ENCODE measurements at places on chromosomes 3 and 15. TPM values are rescaled to one million over a fixed set of nuclear protein-coding genes. Genes with fewer than 3 reads are reported as not detected.

- peak; percentile 53 for DNase-seq
Observed at GRCh38 chr3:123618768-123619484, 34.1 kb upstream of the HACD2 start.

DNA sequence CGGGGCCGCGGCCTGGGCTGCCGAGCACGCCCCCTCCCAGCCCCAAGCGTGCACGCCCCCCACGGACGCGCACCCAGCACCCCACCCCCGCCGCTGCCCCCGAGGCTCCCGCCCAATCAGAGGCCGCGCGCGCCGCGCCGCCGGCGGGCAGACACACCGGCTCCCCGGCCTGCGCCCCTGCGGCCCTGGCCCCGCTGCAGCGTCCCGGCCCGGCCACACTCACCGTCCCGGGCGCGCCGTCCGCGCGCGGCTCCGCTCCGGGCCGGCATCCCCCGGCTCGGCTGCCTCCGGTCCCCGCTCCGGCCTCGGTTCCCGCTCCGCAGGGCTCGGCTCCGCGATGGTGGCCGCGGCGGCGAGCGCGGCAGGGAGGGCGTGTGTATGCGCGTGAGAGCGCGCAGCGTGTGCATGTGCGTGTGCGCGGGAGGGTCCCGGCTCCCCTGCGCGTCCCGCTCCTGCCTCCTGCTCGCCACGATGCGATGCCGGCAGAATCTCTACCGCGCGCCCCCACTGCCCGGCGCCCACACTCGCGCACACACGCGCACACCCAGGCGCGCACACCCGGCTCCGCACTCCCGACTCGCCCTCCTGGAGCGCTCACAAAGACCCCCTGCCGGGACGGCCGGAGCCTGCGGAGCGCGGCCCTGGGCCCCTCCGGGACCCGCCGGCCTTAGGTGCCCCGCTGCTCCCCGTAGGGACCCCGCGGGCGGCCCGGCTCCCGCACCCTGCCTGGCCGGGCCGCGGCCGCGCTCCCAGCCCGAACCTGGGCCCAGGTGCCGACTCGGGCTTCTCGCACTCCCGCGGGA is 186.5 kb upstream of the LINGO1 start:
- DNase-seq, result peak; percentile 7

GRCh38 chr15:62449638-62450037 is 284.6 kb upstream of the C2CD4B start:
- no peak for DNase-seq

DNA sequence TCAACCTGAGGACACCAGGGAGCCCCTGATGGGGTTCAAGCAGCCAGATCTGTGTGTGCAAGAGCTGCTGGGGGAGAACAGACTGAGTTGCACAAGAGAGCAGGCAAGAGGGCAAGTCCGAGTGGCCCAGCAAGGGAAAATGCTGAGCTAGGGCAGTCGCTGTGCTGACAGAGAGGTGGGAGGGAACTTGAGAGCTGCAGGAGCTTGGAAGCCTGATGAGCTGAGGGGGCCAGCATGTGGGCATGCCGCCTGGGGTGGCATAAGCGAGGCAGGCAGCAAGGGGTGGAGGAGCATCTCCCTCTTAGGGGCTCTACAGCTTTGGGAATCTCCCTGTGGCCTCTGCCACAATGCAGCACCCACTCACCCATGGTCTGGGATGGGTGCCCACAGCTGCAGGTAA is 4.7 kb upstream of the CORO2B start:
- DNase-seq, result no peak

DNA sequence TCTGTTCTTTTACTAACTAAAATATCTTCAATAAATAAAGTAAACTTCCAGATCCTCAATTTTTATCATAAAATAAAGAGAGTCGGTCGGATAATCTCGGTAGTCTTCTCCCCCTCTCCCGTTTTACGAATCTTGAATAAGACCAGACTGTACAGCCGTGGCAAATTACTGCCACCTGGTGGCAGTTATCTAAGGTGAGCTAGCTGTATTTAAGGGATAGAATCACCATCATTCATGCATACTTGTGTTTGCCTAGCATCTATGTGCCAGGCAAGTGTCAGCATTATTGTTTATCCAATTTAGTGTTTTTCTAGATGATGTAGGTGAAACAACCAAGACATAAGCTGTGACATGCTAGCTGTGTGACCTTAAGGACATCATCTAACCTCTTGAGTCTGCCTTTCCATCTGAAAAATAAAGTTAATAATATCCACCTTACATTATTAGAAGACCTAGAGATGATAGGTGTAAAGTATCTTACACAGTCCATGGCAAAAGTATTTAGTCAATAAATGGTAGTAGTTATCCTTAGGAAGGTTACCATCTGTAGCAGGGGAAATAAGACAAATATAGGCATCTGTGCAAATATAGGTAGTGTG is 21.3 kb downstream of the DUT start:
- DNase-seq, result peak; percentile 47

- DNase-seq, result no peak
Observed at GRCh38 chr3:62361261-62361660, 12.1 kb downstream of the FEZF2 start.

Gene ZNF860
- polyA plus RNA-seq, result 4.4 TPM

Gene ALDH1L1
- 0.80 TPM for polyA plus RNA-seq

DNA sequence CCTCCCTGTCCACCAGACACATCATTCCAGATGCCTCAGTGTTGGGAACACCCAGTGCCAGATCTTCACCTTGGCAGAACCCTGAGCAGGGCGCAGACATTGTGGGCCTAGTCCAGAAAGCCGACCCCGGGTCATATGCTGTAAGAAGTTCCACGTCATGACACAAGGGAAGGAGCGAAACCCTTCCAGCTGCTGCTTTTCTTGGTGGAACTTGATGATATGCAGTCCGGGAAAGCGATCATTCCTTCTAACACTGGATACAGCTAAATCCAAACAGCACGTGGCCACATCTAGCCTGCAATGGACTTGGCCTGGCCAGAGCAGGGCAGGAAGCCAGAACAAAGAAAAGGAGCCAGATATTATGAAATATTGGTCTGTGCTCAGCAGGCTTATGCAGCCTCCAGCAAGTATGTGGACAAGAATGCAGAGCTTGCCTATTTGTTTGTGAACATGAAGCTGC is 22.0 kb downstream of the GASK1A start:
- peak; percentile 16 for DNase-seq

Gene LNP1
- 1.5 TPM for polyA plus RNA-seq

Gene THSD4
- 33.7 TPM for polyA plus RNA-seq

GRCh38 chr3:79947469-79947868 is 179.7 kb upstream of the ROBO1 start:
- DNase-seq, result peak; percentile 55

DNA sequence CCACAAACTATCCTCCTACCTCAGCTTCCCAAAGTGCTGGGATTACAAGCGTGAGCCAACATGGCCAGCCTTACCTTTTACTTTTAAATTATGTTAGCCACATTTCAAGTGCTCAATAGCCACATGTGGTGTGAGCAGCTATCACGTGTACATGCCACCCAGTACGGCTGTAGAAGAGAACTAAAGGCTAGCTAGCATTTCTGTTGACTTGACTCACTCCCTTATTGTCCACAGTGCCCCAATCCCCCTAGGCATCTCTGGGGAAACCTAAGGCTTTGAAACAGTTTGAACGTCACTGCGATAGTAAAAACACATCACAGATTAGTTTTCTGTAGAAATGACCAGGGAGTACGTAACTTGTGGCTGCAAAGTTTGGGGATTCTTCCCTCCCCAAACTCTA is 12.0 kb downstream of the C15orf40 start:
- no peak for DNase-seq

Gene NR2E3
- 0.03 TPM for polyA plus RNA-seq

Gene LMOD3
- not detected for polyA plus RNA-seq

DNA sequence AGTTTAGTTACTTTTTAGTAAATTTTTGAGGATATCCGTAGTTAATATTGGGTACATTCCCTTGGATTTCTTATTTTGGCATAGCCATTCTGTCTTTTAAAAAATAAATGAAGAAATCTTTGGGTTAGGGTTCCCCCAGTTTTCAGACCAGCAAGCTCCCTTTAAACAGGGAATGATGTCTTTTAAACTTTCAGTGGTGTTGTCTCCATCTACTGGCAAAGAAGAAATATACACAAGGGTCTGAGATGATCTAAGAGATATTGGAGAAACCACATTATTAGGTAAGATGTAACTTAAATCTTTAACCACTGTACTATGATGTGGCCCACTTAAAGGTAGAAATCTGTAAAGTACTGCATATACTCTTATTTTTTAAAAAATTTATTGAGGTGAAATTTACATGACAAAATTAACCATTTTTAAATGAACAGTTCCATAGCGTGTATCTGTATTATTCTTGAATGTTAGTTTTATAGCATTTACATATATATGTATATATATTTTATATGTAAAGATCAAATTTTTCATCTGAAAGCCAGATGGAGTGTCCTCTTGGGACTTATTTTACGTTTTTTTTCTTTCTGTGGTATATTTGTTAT is 35.1 kb upstream of the EIF3J start:
- DNase-seq, result peak; percentile 32

- no peak for DNase-seq
Observed at GRCh38 chr15:50302581-50302980, 37.1 kb upstream of the HDC start.

DNA sequence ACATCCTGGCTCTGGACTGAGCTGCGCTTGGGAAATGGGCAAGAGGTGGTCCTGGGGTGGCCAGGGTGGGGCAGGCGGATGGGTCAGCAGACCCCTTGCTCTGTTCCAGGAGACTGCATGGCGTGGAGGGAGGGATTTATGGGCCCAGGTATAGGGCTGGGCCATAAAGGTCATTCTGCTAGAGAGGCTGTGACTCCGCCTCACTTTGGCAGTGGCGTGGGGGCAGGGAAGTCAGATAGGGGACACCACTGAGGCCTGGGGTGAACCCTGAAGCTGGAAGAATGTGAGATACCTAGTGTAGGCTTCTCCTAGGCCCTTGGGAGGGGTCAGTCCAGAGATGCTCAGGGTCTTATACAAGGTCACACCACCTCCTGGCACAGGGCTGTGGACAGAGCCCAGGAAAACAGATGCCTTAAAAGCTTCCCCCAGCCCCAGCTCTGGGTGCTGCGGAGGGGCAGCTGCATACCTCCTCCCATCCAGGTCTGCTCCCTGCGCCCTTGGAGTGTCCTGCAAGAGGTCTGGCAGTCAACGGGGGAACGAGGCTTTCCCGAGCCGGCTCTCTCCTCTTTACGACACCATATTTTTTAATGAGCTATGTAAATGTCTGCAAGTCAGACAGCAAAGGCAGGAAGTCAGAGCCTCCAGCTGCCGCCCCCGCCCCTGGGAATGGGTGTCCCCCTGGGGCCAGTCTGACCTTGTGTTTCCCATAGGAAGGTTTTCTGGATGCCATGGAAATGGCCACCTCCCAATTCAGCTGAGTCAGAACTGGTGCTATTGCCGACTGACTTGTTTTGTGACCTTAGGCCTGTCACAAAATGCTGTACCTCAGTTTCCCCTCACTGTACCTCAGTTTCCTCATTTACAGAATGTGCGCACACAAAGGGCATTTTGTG is 26.3 kb downstream of the LINGO1 start:
- no peak for DNase-seq

DNA sequence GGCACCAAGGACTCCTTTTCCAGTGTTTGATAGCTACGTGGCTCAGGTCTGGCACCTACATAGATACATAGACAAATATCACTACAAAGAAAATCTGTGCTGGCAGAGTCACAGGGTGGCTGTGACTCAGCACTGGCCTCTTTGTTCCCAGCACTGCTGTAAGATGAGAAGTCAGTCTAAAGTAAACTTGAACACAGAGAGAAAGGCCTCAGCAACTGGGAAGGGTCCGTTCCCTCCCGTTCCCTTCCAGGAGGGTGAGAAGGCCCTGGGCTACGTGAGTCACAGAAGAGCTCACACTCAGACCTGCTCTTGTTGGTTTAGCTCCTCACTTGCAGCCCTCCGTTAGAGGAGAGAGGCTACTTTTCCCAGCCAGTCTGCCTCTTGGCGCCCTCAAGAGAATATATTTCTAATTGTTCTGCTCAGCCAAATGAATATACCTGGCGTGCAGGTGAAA is 23.1 kb downstream of the ANXA2 start:
- peak; percentile 96 for DNase-seq

Gene DNAH12
- polyA plus RNA-seq, result 0.02 TPM
